Forelimb muscle (tissue), 1 donor: ENCODE measurements at places on chromosomes 7 and 10. TPM values are rescaled to one million over a fixed set of nuclear protein-coding genes. Genes with fewer than 3 reads are reported as not detected.

The ANKRD61 gene
- 1.0 TPM for polyA plus RNA-seq

The UNC5B gene
- 11.1 TPM for polyA plus RNA-seq

GRCh38 chr7:94904982-94905381 lies 2.4 kb upstream of the PPP1R9A start:
- no peak for DNase-seq

DNA sequence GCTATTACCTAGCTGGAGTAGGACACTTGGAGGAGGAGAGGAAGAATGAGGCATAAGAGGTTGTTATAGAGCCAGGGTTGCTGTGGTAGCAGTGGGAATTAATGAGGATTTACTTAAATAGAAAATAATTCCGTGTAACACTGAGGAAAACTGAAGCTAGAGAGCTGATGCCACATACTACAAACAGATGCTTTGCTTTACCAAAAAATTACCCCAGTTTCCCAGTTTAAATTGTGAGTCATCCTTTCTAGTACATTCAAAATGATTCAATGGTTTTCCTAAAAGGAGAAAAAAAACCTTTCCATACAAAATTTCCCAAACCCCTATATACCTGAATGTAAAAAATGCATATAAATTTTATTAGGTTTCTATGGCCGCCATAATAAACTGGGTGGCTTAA lies 58.3 kb downstream of the ZNF518A start:
- DNase-seq, result no peak

DNA sequence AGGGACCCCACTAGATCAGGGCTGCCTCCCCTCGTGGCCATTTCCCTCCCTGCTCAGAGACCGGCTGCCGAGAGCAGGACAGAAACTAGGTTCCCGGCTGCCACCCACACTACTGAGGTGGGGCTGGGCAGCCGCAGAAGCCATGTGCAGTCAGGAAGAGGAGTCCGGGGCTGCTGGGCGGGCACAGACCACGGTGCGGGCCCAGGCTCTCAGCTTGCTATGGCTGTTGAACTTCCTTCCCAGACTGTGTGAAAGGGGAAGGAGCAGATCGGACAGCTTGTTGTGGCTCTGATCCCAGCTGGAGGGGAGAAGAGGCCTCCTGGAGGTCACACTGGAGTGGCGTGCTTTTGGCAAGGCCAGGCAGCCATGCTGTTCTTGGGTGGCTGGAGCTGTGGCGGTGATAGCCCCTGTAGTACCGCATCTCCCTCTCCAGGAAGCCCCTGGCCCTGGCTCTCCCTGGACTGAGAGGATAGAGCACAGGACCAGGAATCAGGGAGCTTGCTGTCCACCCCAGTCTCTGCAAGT lies 56.8 kb downstream of the HK1 start:
- no peak for DNase-seq

- peak; percentile 80 for DNase-seq
These were observed 13.9 kb downstream of the ARHGAP19 start for GRCh38 chr10:97278491-97278989.
